Tibial nerve (tissue), 4 donors: ENCODE measurements at places on chromosomes 1 and 21.

DNA sequence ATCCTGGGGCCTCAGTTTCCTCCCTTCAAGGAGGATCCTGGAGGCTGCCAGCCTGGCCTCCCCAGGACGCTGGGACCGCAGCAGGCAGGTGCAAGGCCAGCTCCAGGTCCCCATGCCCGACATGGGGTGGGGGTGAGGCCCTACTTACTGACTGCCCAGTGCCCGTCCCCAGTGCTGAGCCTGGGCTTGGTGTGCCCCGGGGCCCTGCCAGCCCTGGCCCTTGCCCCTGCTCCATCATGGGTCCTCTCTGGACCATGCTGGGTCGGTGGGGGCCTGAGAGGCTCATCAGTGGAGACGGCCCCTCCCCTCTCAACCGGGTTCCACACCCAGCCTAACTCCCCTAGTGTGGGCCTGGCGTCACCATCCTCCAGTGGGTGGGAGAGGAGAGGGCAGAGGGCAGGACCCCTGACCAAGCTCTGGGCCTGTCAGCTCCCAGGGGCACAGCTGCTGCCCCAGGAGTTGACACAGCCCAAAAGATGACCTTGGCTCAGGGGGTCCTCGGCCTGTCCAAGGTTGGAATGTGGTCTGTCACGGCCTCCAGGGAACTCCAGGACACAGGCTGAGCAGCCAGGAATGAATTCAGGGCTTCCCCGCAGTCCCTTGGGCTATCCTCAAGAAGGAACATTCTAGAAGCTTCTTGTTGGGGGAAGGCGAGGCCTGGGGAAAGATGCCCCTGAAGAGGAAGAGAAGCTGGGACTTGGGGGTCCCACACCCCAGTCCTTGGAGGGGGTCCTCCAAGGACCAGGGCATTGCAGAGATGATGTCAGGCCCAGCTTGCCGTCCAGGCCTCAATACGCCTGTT, 17.6 kb upstream of the ARF1 start:
- DNase-seq = no peak

DNA sequence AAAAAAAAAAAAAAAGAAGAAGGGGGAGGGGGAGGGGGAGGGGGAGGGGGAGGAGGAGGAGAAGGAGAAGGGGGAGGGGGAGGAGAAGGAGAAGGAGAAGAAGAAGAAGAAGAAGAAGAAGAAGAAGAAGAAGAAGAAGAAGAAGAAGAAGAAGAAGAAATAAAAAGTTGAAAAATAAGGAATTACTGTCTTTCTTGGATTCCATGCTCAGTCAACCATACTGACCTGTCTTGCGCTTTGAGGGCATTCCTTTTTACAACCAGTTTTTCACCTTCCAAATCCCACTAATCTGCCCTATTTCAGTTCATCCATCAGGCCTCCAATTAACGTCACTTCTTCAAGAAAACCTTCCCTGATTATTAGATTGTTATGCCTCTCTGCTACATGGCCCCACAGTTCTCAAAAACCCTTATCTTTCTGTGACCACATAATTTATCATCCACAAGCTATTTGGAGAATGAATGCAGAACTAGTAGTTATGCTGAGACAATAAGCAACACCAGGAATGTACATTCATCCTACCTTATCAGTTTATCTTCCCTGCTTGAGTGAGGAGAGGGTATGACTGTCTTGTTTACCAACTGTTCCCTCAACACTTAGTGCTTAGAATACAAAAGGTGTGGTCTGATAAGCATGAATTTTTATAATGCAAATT, 57.5 kb upstream of the GUCA2A start:
- no peak for DNase-seq

- no peak for DNase-seq
These were observed 27.6 kb downstream of the C2CD2 start for GRCh38 chr21:41926117-41926806.

- DNase-seq = no peak
These were observed 256.4 kb downstream of the PRDM2 start for GRCh38 chr1:13956393-13956792.

GRCh38 chr1:203512848-203513584, 19.1 kb downstream of the OPTC start:
- no peak for DNase-seq

GRCh38 chr1:109653306-109653705, 2.6 kb upstream of the GSTM4 start:
- DNase-seq = no peak

DNA sequence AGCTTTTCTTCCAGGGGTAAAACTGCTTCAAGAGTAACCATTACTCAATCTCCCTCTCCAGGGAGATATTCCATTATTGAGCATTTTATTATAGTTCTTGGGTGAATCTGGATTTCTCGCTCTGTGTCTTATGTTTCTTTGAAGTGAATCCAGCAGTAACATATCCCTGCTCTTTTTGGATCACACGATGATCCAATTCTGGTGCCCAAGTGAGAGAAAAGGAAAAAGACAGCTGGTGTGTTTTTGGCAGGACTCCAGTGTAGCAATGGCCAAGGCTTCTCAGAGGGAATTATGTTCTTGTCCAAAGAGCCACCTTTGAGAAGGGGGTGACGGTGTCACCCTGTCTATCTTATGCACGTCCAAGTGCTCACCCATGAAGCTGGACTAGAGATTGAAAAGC, 140.3 kb upstream of the ERRFI1 start:
- DNase-seq = no peak

DNA sequence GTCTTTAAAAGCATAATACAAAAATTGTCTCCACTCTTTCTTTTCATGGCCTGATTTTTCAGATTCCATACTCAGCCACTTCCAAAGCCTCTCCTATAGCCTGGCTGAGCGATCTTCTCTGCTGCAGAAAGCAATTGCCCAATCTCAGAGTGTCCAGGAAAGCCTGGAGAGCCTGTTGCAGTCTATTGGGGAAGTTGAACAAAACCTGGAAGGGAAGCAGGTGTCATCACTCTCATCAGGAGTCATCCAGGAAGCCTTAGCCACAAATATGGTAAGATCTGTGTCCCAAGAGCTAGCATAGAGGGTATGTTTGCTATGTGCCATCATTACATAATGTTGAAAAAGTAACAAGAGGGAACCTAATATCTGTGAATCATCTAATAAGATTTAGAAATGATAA, 130.7 kb upstream of the BMP8A start:
- DNase-seq = no peak

DNA sequence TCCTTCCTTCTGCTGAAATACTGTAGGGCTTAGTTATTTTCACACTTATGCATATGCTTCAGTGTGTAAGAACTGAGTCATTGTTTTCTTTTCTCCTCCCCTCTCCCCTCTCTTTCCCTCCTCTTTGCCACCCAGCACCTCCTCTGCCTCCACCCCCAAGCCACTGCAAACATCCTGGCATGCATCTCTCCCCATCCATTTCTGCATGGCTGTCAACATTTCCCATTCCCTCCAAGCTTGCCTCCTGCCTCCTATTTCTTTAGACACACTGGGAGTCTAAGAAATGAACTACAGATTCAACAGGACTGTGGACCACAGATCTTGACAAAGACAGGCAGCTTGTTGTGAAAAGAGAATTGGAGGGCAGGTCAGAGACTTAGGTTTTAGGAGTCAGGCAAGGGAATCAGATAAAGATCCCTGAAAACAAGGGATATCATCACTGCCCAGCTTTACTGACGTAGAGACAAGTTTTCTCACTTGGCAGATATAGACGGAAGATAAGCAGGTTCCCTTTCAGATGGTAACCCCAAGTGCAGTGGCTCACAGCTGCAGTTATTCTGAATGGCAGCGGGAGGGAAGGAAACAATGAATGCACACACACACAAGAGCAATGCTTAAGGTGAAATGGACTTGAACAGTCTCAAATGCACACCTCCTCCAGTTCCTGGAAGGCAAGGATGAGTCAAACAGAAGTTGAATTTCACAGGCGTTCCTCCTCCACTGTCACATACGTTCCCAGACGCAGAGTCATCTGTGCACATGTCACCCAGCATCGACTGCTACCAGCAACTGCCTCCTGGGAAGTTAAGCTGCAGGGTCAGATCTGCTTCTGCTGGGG, 56.1 kb downstream of the HIVEP3 start:
- no peak for DNase-seq

- no peak for DNase-seq
These were observed 112.2 kb upstream of the GUCA2B start for GRCh38 chr1:42041031-42041430.

DNA sequence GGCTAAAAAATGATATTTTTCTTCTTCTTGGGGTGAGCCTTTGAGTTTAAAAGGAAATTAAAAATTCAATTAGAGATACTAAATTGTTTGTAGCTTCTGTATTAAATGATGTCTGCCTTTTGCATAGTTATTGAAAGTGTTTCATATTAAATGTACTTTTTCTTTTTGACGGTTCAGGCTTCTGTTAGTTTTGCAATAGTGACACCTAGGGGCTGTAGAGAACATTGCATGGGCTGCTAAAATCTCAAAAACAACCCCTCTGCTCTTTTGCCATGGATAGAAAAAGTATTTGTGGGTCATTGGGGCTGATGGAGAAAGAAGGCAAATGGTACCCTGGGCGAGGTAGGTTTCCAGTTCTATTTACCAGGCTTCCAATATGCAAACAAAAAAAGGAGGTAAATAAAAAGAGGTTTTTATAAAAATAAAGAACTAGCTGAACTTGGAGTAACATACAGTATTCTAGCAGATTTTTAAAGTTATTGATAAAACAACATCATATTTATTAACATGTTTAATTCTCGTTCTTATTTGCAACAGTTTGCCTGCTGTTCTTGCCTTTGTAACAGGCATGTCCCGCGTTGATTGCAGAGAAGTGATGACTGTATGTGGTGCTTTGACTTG, 115.4 kb upstream of the HOOK1 start:
- DNase-seq = no peak

DNA sequence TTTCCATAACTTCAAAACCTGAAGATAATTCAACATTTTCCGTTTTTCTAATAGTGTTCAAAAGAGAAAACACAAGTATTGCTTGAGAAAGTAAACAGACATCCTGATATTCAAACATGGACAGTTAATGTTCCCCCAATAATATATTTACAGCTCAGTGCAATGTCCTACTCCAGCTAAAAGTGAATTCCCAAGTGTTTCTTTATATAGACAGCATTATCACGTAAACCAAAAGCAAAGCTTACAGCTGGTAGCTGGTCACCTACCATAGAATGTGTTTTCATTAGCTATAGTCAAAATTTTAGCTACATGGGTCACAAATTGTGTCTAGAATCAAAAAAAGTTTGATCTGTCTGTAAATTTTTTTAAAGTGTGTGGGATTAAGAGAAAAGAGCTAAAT, 34.9 kb downstream of the WLS start:
- DNase-seq = no peak

GRCh38 chr1:194410756-194411155, 1224.3 kb upstream of the B3GALT2 start:
- no peak for DNase-seq

GRCh38 chr1:89201106-89201794, 2.5 kb upstream of the GBP4 start:
- DNase-seq = no peak

GRCh38 chr1:119188926-119189325, 48.5 kb upstream of the WARS2 start:
- DNase-seq = no peak

DNA sequence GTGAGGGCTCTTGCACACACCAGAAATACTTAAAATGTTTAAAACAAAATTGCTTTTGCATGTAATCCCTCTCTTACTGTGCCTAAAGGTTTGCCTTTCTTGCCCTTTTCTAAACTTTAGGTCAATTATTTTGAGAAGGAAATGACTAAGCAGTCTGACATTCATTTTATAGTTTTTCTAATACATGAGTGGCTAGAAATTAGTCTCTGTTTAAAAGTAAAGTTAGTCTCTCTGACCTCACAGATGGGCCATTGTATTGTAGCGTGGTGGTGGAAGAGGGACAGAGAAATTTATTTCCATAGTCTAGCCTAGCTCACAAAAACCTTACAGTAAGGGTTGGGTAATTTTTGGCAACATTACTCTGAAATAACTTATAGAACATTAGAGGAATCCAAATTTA, 3.6 kb upstream of the COL11A1 start:
- DNase-seq = no peak

DNA sequence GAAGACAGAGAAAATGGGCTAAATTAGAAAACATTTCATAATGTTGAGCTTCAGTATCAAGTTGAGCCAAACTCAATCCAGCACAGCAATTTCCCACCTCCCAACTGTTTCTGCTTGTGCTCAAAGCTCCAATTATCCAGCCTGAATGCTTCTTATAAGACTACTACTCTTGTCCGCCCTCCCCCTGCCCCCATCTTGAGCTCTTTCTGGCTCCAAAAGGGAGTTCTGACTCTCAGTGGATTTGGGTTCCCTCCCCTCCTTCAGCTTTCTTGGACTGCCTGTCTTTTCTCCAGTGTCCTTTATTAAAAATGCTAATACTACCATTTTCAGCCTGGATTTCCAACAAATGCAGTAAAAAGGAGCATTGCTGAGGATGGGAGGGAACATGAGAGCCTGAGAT, 174.8 kb downstream of the ASTN1 start:
- no peak for DNase-seq

GRCh38 chr1:169298441-169298840, 69.2 kb downstream of the NME7 start:
- no peak for DNase-seq

GRCh38 chr1:25031966-25032667, 102.0 kb upstream of the RUNX3 start:
- no peak for DNase-seq

DNA sequence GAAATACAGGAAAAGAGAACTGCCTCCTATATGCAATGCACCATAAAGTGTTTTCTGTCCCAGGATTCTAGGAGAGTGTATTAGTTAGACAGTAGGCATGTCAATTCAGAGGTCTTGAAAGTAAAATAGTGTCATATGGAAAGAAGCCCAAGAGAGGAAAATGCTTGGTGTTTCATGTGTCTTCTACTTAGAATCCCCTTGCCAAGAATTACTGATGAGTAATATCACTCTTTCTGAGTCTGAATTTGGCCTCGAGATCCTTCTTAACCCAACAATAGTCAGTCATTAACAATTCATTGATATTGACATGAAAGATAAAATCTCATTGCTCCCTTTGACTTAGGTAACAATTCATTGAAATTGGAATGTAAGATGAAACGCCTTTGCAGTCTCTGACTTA, 972.2 kb downstream of the TTLL7 start:
- DNase-seq = no peak

- no peak for DNase-seq
These were observed 651 bp downstream of the ZBTB8A start for GRCh38 chr1:32539584-32540571.

GRCh38 chr1:230548357-230548756, 93.9 kb upstream of the COG2 start:
- no peak for DNase-seq

DNA sequence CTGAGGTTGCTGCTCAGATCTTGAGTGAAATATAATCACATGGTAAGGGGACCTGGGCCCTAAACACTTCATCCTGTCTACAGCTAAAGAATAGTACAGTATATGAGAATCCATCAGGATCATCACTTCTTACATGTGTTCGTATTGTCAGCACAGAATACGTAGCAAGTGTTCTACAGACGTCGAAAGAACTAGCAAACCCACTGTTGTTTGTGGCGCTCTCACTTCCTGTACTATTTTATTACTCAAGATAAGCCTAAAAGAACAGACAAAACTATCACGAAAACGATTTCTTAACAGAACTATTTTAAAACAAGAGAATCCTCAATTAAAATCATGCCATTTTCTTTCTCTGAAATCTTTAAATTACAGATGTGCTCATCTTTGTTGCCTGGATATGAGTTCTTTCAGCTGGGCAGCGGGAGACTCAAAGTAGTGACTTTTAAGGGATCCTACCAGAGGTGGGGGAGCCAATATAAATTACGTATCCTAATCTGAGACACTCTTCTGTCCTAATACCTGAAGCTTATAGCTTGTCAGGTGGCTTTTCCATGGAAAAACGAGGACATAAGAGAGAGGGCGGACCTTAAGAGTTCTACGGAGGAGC, 724 bp downstream of the ST7L start:
- DNase-seq = peak; percentile 13
